Stimulated activated CD8-positive, alpha-beta memory T cell treated with anti-CD3 and anti-CD28 coated beads, Interleukin-4, amount 100 ng/mL, for 4 hours (primary cell): ENCODE measurements at places on chromosomes 2 and 18.

DNA sequence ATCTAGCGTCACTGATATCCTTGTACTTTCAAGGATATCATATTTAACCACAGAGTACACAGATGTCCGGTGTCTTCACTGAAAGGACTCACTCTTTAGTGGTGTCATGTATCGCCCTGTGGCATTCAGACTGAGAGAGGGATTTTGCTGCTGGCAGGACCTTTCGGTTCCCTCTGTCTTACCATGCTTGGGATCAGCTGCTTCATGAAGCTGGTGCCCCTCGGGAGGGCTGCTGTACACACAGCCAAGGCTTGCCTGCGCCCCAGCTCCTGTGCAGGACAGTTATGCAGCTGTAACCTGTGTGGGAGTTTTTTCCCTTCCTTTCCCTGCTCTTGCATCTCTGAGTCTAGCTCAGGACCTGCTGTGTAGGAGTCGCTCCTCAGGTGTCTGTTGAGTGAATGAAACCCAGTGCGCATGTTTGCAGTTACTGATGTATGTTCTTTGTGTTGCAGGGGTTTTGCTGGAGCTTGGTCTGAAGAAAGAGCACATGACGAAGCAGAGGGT is 64.4 kb downstream of the GREB1 start:
- DNase-seq: no peak

- no peak for DNase-seq
Observed at GRCh38 chr2:20852139-20852538, 29.2 kb upstream of the LDAH start.

DNA sequence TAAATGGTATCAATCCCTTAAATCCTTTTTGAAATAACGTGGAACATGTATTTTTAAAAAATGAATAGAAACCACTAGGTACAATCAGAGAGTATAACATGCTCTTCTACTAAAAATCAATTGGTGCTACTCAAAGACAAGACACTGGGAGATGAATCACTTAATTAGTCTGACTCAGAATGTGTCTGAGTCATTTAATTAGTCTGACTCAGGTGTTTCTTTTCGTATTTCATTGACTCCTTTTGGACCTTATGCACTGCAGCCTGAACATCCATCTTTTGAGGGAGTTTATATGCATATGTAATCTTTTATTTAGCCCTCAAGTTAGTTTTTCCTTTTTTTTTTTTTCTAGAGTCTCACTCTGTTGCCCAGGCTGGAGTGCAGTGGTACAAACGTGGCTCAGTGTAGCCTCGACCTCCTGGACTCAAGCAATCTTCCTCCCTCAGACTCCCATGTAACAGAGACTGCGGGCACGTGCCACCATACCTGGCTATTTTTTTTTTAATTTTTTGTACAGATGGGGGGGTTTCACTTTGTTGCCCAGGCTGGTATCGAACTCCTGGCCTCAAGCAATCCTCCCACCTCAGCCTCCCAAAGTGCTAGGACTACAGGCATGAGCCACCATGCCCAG is 26.5 kb downstream of the PPP4R3B start:
- no peak for DNase-seq

- no peak for DNase-seq
Observed at GRCh38 chr2:80008596-80008995, 296.0 kb downstream of the LRRTM1 start.

GRCh38 chr2:219851801-219852481 is 224.5 kb downstream of the SLC4A3 start:
- no peak for DNase-seq

GRCh38 chr2:207541933-207542332 is 12.2 kb downstream of the CREB1 start:
- DNase-seq: no peak

GRCh38 chr18:36594621-36595020 is 234.2 kb downstream of the TPGS2 start:
- no peak for DNase-seq

DNA sequence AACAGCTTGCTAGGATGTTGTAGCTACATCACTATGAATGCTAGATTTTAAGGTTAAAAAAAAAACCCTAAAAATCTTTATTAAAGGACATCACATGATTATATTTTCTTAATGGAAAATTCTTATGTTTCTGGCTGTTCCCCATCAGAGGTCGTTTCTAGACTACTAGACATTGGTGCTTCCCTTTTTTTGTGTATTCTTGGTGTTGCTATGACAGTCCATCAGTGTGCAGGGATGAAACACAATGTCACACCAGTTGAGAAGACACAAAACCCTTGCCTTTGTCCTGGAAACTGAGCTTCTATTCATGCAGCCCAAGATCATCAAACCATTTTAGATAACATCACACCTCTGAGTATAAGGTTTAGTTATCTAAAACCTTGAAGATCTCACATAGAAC is 19.9 kb upstream of the TMEM131 start:
- DNase-seq: no peak

GRCh38 chr2:68366083-68366560 is 1.0 kb downstream of the PLEK start:
- DNase-seq: no peak

DNA sequence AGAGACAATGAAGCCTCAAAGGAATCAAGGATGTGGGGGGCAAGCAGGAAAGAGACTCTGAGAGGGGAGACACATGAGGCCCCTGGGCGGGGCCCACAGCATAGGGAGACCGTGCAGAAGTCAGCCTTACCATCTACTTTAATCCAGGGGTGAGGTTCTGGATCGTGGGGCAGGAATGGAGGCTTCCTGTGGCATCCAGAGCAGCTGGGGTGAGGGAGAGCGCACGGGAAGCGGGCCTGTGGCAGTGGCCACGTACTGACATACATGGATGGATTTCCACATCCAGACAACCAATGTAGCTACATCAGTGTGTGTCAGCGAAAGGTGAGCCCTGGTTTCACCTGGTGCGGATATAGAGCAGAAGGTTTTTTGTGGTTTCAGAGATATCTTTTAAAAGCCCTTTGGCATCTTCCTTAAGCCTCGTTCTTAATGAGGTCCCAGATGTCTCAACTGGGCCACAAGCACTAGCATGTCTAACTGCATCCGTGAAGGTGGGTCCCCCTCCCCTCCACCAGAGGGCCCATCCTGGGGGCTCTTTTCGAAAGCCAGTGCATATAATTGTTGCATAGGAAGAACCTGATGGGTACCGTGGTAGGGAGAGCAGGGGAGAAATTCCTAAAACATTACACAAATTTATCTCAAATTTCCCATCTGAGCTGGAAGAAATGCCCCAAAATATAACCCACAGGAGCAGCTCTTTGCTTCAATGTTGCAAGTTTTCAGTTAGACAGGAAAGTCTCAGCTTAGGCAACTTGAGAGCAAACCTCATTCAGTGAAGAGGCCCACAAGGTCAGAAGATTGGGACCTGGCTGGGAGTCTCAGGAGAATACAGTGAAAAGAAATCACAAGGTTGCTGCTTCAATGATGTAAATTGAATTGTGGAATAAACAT is 90.9 kb downstream of the SP3 start:
- DNase-seq: no peak

DNA sequence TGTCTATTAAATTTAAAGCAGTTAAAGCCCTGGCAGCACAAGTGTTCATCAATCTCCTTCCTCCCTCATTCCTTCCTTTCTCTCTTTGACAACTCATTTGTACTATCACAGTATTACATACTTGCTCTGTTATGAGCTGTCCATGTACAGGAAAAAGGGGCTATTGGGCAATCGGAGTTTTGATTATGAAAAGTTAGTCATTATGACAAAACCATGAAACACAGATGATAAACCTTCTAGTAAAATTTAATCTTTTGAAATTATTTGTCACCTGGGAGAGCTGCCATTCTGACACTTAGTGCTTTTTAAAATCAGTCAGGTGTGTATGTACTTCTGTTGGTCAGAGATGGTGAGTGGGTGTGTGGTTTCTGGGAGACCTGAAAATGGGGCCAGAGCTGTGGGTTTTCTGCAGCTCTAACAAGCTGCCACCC is 39.4 kb downstream of the MAP4K4 start:
- no peak for DNase-seq

DNA sequence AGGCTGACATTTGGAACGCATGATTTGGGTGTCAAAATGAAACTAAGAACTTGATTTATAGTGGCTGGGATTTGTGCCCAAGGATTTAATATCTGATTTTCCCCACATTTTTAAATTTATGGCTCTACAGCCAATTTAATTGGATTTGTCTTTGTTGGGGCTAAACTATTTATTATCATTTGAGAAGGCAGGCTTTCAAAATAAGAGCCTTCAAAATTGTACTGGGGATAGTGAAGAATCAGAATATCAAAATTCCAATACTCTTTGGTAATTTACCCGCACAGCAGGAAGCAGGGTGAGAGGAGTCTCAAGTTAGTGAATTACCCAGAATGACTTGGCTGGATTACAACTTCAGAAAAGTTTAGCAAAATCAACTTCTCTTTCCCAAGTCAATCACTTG is 278.1 kb downstream of the LRATD1 start:
- no peak for DNase-seq

DNA sequence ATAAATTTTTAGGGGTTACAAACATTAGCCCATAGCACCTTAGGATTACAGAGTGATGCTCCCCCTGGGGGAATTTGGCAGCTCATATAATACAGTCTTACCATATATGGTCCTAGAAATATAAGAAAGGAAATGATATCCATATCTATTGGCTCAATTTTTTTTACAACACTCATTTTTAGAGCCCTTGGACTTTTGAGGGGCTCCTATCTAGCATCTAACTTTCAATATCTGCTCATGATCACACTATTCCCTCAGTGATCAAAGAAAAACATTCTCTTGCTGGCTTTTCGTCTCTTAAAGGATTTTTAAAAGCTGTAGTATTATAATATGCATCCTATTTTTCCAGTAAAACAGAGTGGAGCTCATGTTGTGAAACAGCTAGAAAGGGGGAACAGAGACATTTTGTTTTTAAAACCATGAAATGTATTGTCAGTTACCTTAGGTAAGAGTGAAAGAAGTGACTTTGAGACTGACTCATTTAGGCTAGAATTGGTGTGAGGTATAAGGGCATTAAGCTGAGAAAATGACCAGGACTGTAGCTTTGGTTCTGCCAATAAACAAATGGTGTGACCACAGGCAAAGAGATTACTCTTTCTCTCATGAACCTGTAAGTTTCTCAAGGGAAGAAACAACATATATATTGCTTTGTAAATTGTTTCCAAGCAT is 65.8 kb downstream of the ALPK2 start:
- DNase-seq: no peak

- DNase-seq: no peak
Observed at GRCh38 chr2:68764041-68764805, 29.6 kb downstream of the ARHGAP25 start.

DNA sequence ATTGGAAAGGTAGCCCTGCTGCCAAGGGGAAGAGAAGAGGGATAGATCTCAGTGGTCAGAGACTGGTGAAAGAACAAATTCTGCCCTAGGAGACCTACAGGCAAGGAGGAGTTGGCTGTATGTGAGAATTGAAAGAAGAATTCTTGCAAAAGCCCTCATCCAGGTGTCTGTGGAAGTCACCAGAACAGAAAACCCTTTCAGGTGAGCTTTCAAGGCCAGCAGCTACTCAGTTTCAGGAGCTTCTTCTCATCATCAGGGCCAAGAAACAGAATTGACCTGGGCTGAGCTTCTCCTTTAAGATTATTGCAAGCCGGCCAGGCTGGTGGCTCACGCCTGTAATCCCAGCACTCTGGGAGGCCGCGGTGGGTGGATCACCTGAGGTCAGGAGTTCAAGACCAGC is 110.2 kb downstream of the CDK15 start:
- DNase-seq: no peak

GRCh38 chr2:187547353-187547979 is 6.8 kb downstream of the TFPI start:
- DNase-seq: no peak

- DNase-seq: no peak
Observed at GRCh38 chr2:102592601-102593000, 26.8 kb upstream of the SLC9A2 start.

DNA sequence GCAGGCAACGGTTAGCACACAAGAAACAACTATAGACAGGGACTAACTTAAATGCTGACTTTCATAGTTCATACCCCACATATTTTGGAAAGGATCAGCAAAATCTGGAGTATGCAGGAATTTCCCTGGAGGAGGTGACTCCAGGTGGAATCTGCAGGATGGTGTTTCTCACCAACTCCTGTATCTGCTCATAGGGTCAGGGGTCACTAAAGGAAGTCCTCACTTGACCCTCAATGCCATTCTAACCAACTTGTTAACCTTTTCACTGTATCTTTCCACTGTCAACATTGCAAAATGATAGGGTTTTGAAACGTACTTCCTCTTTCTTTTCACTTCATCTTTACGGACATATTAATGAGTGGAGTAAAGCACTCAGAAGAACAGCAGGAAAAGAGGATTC is 207.0 kb upstream of the CXCR4 start:
- DNase-seq: no peak

- DNase-seq: no peak
Observed at GRCh38 chr2:48162742-48163141, 256.4 kb upstream of the FBXO11 start.

- DNase-seq: no peak
Observed at GRCh38 chr2:230068651-230069055, at the start of gene SLC16A14. Gene SLC16A14, minus strand, starts transcription at chr2:230068924. Its CDS starts 9,572 bp downstream, at chr2:230059352.

- DNase-seq: no peak
Observed at GRCh38 chr2:216385478-216385877, 13.2 kb upstream of the MARCHF4 start.

DNA sequence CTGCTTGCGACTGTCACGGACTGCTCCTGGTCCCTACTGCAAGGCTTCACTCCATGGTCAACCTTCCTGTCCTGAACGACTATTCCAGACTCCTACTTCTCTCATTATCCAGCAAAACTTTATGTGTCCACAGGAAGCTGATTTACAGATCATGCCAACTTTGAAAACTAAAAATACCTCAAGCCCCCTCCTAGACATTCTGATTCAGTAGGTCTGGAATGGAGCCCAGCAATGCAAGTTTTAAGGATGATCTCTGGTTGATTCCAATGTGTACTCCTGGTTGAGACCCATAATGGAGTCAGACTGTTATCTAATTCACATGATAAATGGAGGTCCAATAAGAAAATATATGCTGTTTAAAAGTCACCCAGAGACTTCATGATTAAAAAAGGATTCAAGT is 13.1 kb upstream of the LRATD1 start:
- no peak for DNase-seq

DNA sequence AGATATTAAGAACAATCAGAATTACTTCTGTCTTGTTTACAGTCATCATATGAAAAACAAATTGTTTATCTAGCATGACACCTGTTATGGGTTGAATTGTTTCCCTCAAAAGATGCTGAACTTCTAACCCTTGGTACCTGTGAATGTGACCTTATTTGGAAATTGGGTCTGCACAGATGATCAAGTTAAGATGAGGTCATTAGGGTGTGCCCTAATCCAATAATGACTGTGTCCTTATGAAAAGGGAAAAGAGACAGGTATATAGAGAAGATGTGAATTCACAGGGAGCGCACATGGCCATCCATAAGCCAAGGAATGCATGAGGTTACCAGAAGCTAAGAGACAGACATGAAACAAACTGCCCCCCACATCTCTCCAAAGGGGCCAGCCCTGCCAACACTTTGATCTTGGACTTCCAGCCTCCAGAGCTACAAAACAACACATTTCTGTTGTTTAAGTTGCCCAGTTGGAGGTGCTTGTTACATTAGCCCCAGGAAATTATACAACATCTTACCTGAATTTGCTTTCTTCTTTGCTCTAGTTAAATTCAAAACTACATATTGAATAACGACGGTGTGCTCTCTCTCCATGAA is 2.3 kb upstream of the HPCAL1 start:
- no peak for DNase-seq
